Right lung (tissue), 10 donors: ENCODE measurements at places on chromosomes 3 and 15.

DNA sequence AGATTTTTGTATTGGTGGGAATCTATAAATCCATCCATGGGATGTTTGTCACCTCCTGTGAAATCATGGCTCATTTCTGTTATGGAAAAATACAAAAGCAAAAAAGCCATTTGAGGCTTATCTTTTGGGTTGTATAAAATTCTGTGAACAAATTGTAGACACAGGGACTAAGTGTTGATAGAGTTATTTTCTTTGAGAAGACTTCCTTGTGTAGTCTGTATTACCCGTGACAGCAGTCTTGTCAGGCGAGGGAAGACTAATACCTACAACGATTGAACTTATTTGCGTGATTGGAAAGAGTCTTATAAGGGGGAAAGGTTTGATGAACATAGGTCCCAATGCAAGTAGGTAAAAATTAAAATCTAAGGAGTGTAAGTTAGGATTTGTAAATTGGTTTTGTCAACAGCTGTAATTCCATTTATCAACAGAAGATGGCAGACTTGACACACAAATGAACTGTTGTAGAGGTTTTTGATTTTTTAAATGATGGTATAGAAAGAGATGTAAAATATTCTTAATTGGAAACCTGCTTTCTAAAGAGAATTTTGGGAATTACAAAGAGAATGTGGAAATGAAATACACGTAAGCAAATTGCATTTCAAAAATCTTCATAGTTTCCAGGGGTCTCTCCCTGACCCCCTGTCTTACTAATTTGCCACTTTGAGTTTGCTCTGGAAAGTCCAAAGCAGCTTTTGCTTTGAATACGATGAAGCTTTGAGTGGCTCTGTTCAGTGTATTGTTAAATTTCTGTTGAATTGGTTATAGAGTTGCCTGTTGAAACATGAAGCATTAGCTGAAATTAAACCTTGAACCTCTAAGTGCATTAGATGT, 33.2 kb downstream of the SLC25A26 start:
- peak; percentile 29 for DNase-seq

DNA sequence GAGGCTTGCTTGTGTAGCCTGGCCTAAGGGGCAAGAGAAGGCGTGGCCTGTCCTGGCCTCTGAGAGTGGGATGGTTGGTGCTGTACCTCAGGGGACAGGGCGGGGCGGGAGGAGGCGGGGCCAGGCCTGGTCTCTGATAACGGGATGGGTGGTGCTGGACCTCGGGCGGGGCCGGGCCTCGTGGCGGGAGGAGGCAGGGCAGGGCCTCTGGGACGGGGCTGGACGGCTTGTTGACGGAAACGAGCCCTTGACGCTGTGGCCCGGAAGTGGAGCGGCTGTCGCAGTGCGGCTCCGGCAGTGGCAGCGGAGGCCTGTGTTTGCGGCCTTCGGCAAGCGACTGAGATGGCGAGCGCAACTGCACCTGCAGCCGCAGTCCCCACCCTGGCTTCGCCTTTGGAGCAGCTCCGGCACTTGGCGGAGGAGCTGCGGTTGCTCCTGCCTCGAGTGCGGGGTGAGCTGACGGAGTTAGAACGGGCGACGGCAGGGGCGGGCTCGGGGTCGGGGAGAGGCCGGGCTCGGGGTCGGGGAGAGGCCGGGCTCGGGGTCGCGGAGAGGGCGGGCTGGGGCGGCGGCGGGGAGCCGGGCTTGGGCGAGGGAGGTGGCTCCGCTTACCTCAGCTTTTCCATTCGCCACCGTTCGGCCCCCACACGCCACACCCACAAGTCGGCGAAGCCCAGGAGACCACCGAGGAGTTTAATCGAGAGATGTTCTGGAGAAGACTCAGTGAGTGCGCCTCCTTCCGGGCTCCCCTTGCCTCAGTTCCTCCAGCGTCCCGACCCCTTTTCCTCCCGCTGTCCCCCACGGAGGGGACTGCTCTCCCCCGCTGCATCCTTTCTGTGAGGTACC, at the start of gene CCNDBP1:
Gene CCNDBP1 (plus strand): TSS at position 247 of the 846 bp plus-strand sequence. CDS start 96 bp downstream, at position 343.
- peak; percentile 76 for DNase-seq

DNA sequence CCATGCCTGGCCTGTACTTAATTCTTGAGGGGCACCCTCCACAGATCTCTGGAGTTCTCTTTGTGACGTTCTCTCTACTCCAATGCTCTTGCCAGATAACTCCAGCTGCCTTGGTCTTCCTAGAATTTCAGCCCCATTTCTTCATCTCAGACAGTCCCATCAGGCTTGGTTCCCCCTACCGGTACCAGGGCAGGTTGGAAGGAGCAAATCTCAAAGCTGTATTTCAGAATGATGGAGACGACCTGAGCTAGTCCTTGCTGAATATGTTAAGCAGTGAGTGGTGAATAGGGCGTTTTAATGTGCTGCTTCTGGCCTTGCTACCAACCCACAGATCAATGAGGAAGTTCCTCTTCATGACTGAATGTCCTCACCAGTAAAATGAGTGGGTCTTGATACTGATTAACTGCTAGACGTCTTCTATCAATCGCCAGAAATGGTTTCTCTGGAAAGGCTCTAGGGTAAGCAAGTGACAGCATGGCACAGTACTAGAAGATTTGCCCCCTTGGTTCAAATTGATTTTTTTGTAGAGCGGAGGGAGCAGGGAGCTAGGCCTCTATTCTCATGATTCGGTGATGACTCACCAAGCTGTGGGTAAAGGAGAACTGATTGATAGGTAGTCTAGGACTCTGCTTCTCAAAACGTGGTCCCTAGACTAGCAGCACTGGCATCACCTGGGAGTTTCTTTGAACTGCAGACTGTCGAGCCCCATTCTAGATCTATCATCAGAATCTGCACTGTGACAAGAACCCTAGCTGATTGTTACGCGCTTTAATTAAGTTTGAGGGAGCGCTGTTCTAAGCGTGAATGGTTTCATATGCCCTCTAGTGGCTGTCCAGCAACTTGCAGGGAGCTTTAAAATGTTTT, 67.8 kb downstream of the UBP1 start:
- peak; percentile 33 for DNase-seq

DNA sequence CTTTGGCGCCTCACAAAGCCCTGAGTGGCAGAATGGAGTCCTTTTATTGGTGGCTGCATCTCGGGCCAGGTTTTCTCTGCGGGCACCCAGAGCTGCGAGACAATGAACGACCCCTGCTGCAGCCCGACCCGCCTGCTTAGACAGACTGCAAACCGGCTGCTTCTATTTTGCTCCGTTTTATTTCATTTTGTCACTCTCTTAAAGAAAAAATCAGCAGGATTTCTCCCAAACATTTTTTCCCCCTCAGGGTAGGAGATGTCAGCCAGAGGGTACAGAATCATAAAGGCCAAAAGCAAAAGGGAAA, 64.8 kb downstream of the OXNAD1 start:
- no peak for DNase-seq

- no peak for DNase-seq
Observed at GRCh38 chr3:188727052-188727451, 444.7 kb upstream of the TPRG1 start.

DNA sequence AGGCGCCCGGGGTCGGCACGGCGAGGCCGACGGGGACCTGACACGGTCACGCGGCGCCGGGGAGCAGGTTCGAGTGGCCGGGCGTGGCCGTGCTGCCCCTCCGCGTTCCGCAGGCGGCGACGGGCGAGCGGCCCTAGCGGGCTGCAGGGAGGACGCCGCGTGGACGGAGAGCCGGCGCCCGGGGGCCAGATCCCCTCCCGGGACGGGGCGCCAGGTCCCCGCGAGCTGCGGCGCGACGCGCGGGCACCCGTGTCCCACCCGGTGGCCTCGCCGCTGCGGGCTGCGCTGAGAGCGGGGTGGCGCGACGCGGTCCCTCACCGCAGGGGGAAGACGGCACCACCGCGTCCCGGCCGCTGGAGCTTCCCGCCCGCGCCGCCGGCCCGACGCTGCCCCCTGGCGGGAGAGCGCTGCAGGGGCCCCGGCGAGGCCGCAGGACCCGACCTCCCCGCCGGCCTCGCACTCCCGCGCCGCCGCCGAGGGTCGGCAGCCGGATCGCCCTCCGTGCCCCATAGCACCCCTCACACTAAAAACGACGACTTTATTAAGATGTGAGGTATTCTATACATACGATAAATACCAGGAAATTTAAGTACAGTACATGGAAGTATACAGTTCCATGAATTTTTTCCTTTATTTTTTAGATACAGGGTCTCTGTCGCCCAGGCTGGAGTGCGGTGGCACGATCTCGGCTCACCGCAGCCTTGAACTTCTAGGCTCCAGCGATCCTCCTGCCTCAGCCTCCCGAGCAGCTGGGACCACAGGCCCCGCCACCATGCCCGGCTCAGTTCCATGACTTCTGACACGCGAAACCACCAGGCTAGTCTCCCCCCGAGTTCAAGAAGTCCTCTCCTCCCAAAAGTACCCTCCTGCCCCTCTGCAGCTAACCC, 1.3 kb upstream of the PIGZ start:
- no peak for DNase-seq

DNA sequence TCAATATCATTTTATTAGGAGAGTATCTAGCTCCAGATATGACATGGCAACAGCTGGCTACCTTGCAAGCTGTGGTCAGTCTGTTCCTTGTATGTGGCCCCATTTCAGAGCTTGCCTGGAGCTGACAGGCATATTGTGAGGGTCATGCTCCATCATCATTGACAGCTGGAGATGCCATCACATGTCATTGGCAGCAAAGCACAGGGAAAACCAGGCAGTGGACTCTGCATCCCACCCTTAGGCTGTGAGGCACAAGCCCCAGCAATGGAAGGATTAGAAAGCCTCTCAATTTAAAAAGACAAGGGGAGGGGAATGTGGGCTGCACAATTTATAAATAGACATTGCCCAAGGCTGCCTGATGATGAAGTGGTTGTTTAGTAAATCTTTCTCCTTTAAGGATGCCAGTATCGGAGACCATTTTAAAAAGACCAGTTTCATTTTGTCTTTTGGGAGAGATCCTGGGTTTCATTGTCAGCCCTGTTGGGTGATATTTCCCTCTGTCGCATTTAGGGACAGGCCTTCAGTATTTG, 27.9 kb downstream of the LNP1 start:
- DNase-seq: no peak

- DNase-seq: no peak
Observed at GRCh38 chr15:47582233-47582632, 135.1 kb upstream of the SEMA6D start.

DNA sequence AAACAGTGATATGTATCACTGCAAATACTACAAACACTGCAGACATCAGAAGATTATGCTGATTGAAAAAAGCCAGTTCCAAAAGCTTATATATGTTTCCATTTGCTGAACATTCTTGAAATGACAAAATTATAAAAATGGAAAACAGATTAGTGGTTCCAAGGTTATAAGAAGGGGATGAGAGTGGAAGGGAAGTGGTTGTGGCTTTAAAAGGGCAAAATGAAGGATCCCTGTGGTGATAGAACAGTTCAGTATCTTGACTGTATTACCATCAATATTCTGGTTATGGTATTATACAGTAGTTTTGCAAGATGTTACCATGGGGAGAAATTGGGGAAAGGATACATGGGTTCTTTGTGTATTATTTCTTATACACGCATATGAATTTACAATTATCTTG, 77.8 kb downstream of the DZIP3 start:
- no peak for DNase-seq

DNA sequence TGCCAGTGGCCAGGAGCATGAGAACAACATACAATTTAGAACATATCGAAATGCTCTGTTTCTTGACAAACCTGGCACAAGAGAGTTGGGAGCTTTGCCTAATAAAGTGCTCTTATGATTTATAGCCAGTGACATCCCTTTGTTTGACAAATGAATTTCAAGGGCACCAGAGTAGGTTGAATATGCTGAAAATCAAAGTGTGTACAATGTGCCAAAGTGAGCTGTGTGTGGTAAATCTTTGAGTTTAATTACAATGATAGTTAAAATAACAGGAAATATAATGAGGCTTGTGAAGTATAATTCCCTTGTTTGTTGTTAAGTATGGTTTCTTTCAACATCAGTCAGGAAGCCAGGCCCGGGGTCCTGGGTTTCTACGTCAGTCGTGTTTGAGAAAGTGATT, 211.9 kb downstream of the EBLN2 start:
- DNase-seq: peak; percentile 59

DNA sequence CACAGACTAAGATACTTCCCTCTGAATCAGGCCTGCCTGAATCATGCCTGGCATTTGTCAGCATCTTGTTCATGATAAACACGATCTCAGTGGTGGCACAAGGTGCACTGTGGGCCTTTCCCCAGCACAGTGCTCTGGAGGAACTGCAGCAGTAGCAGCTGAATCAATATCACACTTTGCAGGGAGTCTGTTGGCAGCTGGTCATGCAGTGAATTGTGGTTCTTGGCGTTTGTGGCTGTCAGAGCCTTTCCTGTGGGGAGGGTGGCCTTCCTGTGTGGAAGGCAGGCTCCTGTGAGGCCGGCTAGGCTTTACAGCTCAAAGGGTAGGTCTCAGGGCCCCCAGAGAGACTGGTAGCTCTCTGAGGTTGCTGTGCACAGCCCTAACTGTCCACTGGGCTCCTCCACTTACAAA, 54.4 kb upstream of the TLE3 start:
- no peak for DNase-seq

DNA sequence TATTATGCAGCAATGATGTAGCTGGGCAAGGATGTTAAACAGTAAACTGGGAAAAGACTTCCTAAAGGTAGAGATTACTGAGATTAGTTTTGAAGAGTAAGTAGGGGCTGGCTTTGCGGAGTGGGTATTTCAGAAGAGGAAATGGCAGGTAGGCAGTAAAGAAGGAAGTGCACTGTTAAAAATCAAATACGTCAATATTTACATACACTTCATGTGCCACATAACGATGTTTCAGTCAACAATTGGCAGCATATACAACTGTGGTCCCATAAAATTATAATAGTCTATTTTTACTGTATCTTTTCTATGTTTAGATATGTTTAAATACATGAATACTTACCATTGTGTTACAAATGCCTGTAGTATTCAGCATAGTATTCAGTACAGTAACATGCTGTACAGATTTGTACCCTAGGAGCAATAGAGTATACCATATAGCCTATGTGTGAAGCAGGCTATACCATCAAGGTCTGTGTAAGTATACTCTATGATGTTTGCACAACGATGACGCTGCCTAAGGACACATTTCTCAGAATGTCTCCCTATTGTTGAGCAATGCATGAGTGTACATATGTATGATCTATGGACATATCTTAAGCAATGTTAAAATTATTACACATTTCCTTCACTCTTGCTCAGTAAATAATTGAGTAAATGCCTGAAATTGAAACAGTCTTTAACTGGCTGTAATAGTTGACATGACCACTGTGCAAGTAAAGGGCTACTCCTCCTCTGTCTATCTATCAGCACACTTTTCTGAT, 196.7 kb downstream of the ISL2 start:
- peak; percentile 6 for DNase-seq
